Cardiac septum (tissue), 1 donor: ENCODE measurements at places on chromosomes 12 and 14. TPM values are rescaled to one million over a fixed set of nuclear protein-coding genes. Genes with fewer than 3 reads are reported as not detected.

The PPP1R36 gene
- total RNA-seq, result 0.94 TPM

GRCh38 chr14:66477567-66477966, 8.6 kb upstream of the CCDC196 start:
- DNase-seq, result no peak

- no peak for DNase-seq
Measured at GRCh38 chr12:99271071-99271470, 376.5 kb upstream of the GARIN6 start.

- DNase-seq, result no peak
Measured at GRCh38 chr14:74754157-74754556, 9.0 kb upstream of the YLPM1 start.

- DNase-seq, result peak; percentile 74
Measured at GRCh38 chr14:100577321-100577985, 9.8 kb downstream of the BEGAIN start.

The MANSC4 gene
- total RNA-seq, result not detected

The LRRC43 gene
- 0.43 TPM for total RNA-seq

DNA sequence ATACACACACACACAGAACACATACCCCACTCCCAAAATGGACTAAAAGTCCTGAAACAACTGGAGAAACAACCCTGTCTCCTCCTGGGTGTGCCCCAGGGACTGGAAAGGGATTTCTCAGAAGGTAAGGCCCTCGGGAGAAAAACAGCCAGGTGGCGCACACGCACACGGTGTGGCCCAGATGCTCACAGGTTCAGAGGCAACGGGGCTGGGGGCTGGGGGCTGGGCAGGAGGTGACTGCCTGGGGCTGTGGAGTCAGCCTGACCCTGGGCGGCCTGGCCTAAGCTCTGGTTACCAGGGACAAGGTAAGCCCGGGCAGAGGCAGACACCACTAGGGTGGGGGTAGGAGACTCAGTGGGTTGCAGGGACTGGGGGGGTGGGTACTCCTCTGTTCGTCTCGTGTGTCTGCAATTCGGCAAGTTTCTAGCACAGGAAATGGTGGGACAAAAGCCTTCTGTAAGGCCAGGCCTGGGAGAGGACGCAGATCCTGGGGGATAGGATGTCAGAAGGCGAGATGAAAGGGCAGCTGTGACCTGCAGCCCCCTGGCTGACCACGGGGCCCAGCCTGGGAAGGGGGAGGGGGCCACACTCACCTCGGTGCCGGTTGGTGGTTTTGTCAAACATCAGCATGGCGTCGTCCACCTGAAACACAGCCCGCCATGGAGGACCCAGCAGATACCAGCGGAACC, 10.4 kb downstream of the MSI1 start:
- DNase-seq, result no peak

GRCh38 chr14:61120576-61120975, 139.5 kb downstream of the SLC38A6 start:
- DNase-seq, result no peak

GRCh38 chr14:103739466-103739792, 23.8 kb downstream of the ZFYVE21 start:
- peak; percentile 57 for DNase-seq

DNA sequence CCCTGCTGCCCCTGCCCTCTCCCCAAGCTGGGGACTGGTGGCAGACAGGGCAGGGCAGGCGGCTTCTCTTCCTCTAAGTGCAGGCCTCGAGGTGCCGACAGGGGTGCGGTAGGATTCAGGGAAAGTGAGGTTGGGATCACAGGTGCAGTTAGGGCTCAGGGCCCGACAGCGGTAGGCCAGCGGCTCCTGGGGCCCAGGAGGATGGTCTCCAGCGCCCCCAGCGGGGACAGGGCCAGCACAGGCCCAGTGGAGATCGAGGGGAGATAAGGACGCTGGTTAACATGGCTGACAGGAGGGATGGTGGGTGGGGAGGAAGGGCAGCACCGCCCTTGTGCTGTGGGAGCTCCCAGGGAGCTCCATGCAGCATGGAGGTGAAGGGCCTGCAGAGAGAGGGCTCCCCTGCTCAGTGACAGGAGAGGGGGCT, 935 bp upstream of the CRIP1 start:
- DNase-seq, result no peak

- DNase-seq, result no peak
Measured at GRCh38 chr12:110937104-110937641, 16.8 kb upstream of the MYL2 start.

DNA sequence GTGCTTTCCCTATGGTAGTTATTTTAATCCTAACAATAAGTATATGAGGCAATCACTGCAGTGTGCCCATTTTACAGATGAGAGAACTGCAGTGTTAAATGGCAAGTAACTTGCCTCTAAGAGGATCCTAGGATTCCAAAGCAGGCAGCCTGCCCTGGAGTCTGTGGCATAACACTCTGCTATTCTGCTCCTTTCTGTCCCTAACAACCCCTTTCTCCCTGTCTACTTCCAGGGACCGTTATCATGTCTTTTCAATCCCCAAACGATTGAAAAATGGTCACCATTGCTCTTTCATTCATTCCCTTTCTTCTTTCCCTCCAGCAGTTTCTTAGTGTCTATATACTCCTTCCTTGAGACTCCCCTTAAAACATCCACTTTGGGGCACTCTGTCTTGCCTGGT, 1.3 kb upstream of the ANO2 start:
- no peak for DNase-seq

The KIF21A gene
- 52.7 TPM for total RNA-seq

The C14orf132 gene
- 18.9 TPM for total RNA-seq

- DNase-seq, result no peak
Measured at GRCh38 chr12:117850048-117850447, 118.7 kb downstream of the KSR2 start.

The SYNE3 gene
- total RNA-seq, result 12.4 TPM

DNA sequence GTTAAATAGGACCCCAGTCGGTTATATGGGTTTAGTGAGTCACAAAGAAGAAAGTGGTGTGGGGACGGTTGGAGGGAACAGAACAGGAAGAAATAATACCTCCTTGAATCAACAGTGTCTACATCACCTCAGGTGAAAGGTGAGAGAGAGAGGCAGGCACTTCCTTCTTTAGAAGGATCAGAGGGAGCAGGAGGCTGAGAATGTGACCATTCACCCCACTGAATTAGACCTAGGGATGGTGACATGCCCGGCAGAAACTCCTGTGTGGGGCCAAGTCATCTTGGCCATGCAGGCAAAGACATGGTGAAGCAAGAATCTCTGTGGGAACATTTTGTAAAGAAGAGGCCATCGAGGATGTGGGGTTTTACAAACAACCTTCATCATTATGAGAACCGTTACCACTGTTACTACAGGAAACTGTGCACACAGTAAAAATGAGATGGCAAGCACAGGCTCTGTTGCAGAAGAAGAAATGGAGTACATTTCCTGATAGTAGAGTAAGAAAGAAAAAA, 1196.9 kb downstream of the VRK1 start:
- no peak for DNase-seq

DNA sequence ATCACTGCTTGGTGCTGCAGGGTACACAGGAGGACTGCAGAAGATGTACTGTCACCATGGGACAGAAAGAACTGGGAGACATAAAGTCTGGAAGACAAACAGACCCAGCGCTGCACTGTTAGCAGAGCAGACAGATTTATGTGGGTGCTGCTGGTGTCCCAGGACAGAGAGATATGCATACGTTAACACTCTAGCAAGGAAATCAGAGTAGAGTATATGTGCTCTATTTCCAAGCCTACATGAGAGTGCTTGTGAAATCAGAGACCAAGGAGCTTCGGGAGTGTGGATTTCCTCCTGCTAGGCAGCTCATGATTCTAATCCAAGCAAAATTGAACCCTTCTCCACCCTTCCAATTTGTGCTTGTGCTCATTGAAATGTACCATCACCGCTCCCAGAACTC, 416.5 kb downstream of the VRK1 start:
- no peak for DNase-seq

The SLC38A4 gene
- total RNA-seq, result not detected

The ADGRD1 gene
- total RNA-seq, result 54.6 TPM

DNA sequence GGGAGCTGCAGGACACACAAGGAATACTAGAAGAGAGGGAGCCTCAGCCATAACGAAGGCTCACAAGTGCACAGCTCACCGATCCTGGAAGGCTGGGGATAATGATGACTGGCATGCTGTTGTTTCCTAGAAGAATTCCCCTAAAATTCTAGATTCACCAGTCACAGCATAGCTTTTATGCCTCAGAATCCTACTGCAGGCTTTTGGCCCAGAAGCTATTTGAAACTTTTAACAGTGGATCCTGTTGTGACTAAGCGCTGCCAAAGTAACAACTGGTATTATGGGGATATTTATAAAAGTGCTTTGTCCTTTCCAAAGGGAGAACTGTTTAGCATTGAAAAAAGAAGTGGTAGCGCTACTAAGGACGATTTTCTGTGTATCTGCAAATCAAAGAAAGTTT, 214.1 kb upstream of the PELI2 start:
- no peak for DNase-seq

GRCh38 chr14:92542766-92543554, 29.4 kb downstream of the RIN3 start:
- DNase-seq, result no peak

- DNase-seq, result peak; percentile 88
Measured at GRCh38 chr14:67532998-67533753, at the start of gene PLEKHH1. Gene PLEKHH1, plus strand, starts transcription at chr14:67533290. Its CDS starts 8,578 bp downstream, at chr14:67541868.

DNA sequence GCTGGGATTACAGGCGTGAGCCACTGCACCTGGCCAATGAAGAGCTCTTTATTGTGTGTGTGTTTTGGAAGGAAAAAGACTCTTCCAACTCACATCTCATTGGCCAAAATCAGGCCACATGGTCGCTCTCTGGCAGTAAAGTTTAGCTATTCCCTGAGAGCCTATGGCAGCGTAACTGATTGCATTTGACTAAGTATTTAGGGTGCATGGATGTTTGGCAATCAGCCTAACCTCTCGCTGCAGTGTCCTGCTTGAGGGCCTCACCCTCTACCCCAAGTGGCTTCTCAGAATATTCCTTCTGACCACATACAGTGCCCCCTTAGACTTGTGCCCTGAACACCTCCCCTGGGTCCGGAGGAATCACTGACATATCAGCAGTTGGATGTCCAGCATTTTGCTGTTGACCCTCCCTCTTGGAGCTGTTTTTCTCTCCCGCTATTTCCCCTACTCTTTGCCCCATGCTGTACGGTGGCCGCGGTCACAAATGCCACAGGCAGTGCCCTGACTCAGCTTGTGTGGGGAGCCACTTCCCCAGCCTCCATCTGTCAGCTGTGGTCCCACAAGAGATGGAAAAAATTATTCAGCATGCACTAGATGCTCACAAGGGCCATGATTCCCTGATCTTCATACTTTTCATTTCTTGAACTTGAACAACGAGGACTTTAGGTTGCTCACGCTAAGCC, 9.5 kb downstream of the PHETA1 start:
- DNase-seq, result no peak

- peak; percentile 58 for DNase-seq
Measured at GRCh38 chr14:54781080-54781479, 121.5 kb downstream of the GCH1 start.

The KIAA0586 gene
- 17.0 TPM for total RNA-seq

The NUAK1 gene
- 66.8 TPM for total RNA-seq

DNA sequence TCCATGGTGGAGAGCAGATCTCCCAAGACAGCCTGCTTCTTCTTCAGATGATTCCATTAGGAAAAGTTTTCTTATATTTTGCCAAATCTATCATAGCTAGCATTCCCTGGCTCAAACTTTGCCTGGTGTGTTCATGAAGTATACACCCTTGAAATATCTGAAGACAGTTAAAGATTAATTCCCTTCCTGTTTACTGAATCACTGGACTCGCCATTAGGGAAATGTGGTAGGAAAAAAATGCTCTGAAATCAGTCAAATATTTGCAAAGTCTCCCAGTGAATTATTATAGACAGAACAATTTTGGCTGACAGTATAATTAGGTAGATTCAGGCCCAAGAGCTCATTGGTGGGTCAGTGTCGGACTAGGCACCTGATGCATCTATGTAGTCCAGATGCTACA, 86.5 kb downstream of the PDZRN4 start:
- no peak for DNase-seq

The GYS2 gene
- not detected for total RNA-seq

- no peak for DNase-seq
Measured at GRCh38 chr14:50964683-50965390, 20.6 kb upstream of the PYGL start.

The COX8C gene
- total RNA-seq, result 0.67 TPM

DNA sequence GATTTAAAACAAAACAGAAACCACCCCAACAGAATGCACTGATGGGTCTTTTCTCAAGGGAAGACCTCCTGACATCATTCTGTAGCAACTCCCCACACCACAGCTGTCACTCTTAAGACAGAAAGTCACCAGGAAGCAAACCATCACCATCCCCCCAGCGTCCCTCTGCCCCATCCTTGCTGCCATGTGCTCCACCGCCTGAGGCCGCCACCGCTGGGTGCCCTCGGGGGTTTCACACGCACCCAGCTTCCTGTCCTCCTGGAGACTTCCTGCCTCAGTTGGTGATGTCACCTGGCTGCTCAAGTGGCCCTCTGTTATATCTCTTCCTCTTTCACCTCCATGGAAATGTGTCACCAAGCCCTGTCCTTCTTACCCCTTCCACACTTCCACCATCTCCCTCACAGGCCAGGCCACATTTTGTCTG, 71.4 kb upstream of the GPR68 start:
- DNase-seq, result no peak

DNA sequence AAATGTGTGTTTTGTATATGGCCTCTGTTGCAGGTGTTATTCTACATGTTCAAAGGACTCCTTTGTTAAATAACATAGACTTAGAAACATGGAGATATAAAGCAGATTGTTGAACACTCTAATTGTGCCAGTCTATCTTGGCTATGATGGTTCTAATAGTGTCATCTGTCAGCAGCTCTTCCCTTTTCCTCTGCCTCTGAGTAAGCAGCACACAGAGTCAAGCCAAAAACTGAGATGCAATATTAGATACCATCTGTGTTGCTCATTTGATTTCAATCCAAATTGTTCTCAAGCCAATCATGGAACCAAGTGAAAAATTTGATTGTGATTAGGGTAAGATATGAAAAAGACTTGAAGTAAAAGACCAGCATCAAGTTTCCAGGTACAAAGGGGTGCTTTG, 871.1 kb upstream of the MGAT4C start:
- no peak for DNase-seq

- no peak for DNase-seq
Measured at GRCh38 chr14:94328196-94328595, 5.1 kb upstream of the SERPINA6 start.

DNA sequence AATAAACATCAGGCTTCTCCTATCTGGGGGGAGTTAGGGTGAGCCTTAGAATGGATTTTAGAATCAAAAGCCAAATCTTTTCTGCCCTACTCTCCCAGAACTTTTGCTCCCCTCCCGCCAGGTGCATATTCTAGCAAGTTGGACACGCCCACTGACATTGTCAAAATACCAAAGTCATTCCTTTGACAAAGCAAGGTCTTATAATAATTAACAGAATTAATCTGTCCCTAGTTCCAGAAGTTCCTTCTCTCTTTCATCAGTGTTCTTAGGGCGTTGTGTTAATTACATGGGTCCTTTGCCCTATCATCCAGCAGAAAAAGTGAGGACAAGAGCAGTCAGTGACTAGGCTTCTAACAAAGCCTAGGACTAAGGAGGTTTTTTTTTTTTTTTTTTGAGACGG, 2.4 kb downstream of the PRR13 start:
- no peak for DNase-seq

GRCh38 chr12:23944067-23944466, 5.4 kb downstream of the SOX5 start:
- no peak for DNase-seq

The AQP2 gene
- not detected for total RNA-seq
